Fibroblast of lung (primary cell): ENCODE measurements at places on chromosomes 5 and 9.

- no peaks in the 10 kb centered on the region for H3K4me1 ChIP-seq
- H3K36me3 ChIP-seq: no peaks in the 10 kb centered on the region
Measured at GRCh38 chr5:143182901-143183820, 220.3 kb downstream of the NR3C1 start.

- no peaks in the 10 kb centered on the region for H3K27me3 ChIP-seq
Measured at GRCh38 chr5:97624886-97625285, 441.8 kb upstream of the RIOK2 start.

DNA sequence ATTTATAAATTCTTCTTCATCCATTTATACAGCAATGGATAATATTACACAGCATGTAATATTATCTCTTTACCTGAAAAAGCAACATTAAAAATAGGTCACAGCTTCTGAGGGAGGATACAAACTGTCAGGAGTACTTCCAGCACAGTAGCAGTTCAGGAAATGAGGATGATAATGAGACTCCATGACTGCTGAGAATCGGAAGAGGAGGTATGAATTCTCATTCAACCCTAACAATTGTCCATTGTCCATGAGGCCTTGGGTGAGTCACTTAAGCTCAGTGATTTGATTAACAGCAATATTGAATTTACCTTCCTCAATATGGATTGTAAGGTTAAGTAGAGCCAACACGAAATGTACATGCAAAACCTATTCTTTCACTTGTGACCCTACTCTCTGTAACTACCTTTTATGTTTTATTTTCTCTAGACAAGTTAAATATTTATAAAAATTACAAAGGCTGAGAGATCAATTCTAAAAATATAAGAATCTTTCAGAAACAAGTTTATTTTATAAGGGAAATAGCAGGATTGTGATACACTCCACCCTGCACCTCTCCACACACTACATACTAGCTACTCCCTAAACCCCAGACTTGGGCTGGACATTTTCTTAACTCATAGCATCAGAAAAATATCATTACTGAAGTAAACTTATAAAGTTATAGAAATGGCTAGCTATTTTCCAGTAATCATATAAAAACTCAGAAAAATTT lies 159.1 kb upstream of the ACOT12 start:
- DNase-seq: peak; percentile 17
- no peaks in the 10 kb centered on the region for H3K36me3 ChIP-seq
- H3K27me3 ChIP-seq: no peaks in the 10 kb centered on the region

GRCh38 chr5:174717826-174718455 lies 6.4 kb upstream of the MSX2 start:
- H3K4me1 ChIP-seq: no peaks in the 10 kb centered on the region
- H3K4me3 ChIP-seq: no peak overlapping the region
- DNase-seq: no peak
- no peak overlapping the region for H3K27ac ChIP-seq
- peaks cover 27% of the 10 kb centered on the region for H3K27me3 ChIP-seq

- H3K4me3 ChIP-seq: no peak overlapping the region
- no peaks in the 10 kb centered on the region for H3K36me3 ChIP-seq
- H3K27ac ChIP-seq: no peak overlapping the region
- no peak for DNase-seq
Measured at GRCh38 chr5:8418049-8418426, 549.1 kb downstream of the MTRR start.

GRCh38 chr5:63439537-63439936 lies 522.7 kb downstream of the HTR1A start:
- no peaks in the 10 kb centered on the region for H3K36me3 ChIP-seq
- no peak overlapping the region for H3K4me3 ChIP-seq
- no peaks in the 10 kb centered on the region for H3K4me1 ChIP-seq
- H3K27ac ChIP-seq: no peak overlapping the region
- H3K27me3 ChIP-seq: no peaks in the 10 kb centered on the region
- no peak for DNase-seq

DNA sequence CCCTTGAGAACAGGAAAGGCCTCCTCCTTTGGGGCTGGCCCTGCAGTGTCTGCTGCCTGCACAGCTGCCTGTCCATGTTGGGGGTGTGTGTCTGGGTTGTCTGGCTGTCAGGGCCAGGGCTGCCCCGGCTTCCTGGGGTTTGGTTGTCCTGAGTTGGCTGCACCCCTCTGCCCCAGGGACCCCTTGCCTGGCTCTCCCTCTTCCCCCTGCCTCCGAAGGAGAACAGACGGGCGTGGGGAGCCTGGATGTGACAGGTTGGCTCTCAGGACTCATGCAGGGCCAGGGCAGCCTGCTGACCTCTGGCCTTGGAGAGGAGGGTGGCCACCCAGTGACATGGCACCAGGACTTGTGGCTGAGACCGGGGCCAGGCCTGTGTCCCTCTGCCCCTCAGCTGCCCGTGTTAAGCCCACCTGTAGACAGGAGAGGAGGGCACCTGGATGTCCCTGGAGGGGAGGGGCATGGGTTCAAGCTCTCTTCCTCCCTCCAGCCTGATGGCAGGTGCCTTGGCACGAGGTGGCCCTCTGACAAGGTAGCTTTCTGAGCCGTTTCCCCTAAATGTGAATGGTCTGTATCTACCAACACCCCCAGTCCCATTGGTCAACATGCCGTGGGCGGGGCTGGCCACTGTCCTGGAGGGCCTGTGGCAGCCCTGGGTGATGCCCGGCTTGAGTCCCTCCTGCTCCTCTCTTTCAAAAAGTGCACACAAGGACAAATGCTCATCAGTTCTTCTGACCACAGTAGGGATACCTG lies 34.9 kb downstream of the WNK2 start:
- no peak overlapping the region for H3K27ac ChIP-seq
- peaks cover 2% of the 10 kb centered on the region for H3K4me1 ChIP-seq
- no peak for DNase-seq
- no peaks in the 10 kb centered on the region for H3K36me3 ChIP-seq
- no peak overlapping the region for H3K4me3 ChIP-seq

DNA sequence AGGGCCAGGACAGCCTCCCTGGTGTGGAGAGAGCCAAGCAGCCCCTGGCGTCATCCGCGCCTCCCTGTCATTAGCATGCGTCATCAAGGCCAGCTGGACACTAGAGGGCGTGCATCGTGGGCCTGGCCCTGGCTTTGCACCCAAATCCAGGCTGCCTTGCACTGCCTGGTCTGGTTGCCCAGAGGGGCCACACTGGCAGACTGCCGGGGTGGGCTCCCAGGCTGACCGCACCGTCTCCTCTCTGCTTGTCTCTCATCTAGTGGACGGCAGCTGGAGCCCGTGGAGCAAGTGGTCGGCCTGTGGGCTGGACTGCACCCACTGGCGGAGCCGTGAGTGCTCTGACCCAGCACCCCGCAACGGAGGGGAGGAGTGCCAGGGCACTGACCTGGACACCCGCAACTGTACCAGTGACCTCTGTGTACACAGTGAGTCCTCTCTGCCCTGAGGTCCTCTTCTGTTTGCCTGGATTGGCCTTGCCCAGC lies 29.0 kb downstream of the HK3 start:
- no peak overlapping the region for H3K27ac ChIP-seq
- H3K4me1 ChIP-seq: no peaks in the 10 kb centered on the region
- H3K4me3 ChIP-seq: no peak overlapping the region
- no peaks in the 10 kb centered on the region for H3K36me3 ChIP-seq
- DNase-seq: peak; percentile 27
- H3K27me3 ChIP-seq: peaks cover 30% of the 10 kb centered on the region

DNA sequence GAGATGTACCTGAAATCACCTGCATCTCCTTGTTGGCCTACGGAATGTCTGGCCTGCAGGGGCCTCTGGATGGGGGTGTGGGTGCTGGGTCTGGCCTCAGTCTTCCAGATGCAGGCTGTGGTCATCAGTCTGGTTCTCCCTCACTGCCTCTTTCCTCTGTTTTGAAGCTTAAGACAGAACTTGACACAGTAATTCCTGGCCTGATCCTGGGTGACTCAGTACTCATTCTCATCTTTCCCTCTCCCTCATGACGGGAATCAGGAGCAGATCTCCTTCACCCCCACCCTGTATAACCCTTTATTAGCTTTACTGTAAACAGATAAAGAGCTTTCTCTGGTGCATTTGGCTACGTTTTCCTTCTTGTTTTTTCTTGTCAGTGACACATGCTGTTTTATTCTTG lies 89.3 kb upstream of the ADAMTS16 start:
- DNase-seq: no peak
- no peak overlapping the region for H3K4me3 ChIP-seq
- H3K27me3 ChIP-seq: no peaks in the 10 kb centered on the region
- no peaks in the 10 kb centered on the region for H3K4me1 ChIP-seq

DNA sequence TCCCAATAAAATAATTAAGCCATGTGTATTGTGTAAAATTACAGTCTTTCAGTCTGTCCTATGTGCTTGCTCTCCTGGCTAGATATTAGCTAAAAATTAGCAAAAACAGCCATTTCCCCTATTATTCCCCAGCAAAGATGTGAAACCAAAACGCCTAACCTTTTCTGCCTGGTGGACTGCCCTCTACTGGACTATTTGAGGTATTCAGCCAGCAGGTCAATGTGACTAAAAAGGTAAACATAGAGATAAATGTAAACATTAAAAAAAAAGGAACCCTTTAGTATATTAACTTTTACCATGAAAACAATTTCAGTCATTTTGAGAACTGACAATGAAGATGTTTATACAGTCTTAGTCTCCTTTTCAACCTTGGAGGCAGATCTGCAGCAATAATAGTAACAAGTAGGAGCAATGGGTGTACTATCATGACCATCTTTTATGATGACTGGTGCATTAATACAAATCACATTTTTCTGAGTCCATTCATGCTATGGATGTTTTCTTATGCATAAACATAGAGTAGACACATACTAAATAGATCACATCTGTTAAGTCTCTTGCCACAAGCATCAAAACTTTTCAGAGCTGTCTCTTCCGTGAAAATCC lies 10.1 kb downstream of the ATG12 start:
- no peaks in the 10 kb centered on the region for H3K27me3 ChIP-seq
- no peak overlapping the region for H3K4me3 ChIP-seq
- H3K27ac ChIP-seq: no peak overlapping the region
- peak; percentile 58 for DNase-seq
- peaks cover 3% of the 10 kb centered on the region for H3K36me3 ChIP-seq
- H3K4me1 ChIP-seq: no peaks in the 10 kb centered on the region

GRCh38 chr9:77099388-77099787 lies 77.9 kb upstream of the VPS13A start:
- H3K27me3 ChIP-seq: peaks cover 3% of the 10 kb centered on the region
- DNase-seq: no peak
- no peaks in the 10 kb centered on the region for H3K36me3 ChIP-seq
- no peaks in the 10 kb centered on the region for H3K4me1 ChIP-seq
- H3K27ac ChIP-seq: no peak overlapping the region
- no peak overlapping the region for H3K4me3 ChIP-seq

DNA sequence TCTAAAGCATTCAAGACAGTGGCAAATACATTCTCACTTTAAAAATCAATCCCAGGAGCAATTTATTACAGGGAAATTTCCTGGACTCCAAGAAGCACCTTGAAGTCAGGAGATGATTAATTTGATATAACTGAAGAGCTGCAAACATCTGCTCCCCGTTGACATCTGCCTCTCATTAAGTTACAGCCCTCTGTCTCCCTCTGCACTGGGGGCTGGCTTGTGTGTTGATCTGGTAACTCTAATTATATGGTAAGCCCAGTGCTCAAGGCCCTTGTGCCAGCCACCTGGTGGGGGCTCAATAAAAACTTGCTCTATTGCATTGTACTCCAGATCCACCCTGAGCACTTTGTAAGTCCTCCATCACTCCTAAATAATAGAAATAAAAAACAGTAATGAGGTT lies 131.1 kb upstream of the ZNF462 start:
- DNase-seq: no peak
- H3K36me3 ChIP-seq: no peaks in the 10 kb centered on the region
- H3K27ac ChIP-seq: no peak overlapping the region
- no peaks in the 10 kb centered on the region for H3K27me3 ChIP-seq
- H3K4me3 ChIP-seq: no peak overlapping the region

GRCh38 chr5:157956271-157956885 lies 97.4 kb upstream of the CLINT1 start:
- H3K27me3 ChIP-seq: no peaks in the 10 kb centered on the region
- H3K36me3 ChIP-seq: no peaks in the 10 kb centered on the region
- DNase-seq: no peak

- H3K4me3 ChIP-seq: no peak overlapping the region
- no peaks in the 10 kb centered on the region for H3K4me1 ChIP-seq
- H3K27ac ChIP-seq: no peak overlapping the region
- no peak for DNase-seq
Measured at GRCh38 chr5:50855001-50855400, 188.6 kb downstream of the PARP8 start.

DNA sequence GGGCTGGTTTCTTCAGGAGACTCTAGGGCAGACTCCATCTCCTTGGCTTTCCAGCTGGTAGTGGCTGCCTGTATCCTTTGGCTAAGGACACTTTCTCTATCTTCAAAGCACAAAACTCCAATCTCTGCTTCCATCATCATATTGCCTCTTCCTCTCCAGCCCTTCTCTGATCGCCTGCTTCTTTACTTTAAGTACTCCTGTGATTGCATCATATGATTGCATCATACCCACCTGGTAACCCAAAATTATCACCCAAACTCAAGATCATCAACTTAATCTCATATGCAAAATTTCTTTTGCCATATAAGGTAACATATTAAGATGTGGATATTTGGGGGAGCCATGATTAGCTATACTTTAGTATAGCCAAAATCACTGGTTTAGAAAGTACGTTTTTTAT lies 1092.6 kb upstream of the CDH6 start:
- no peak overlapping the region for H3K27ac ChIP-seq
- no peaks in the 10 kb centered on the region for H3K36me3 ChIP-seq
- H3K27me3 ChIP-seq: no peaks in the 10 kb centered on the region
- no peak for DNase-seq
- H3K4me1 ChIP-seq: peaks cover 4% of the 10 kb centered on the region

- DNase-seq: no peak
- H3K27me3 ChIP-seq: no peaks in the 10 kb centered on the region
- H3K4me3 ChIP-seq: no peak overlapping the region
Measured at GRCh38 chr5:80453366-80453765, 34.5 kb upstream of the FAM151B start.

DNA sequence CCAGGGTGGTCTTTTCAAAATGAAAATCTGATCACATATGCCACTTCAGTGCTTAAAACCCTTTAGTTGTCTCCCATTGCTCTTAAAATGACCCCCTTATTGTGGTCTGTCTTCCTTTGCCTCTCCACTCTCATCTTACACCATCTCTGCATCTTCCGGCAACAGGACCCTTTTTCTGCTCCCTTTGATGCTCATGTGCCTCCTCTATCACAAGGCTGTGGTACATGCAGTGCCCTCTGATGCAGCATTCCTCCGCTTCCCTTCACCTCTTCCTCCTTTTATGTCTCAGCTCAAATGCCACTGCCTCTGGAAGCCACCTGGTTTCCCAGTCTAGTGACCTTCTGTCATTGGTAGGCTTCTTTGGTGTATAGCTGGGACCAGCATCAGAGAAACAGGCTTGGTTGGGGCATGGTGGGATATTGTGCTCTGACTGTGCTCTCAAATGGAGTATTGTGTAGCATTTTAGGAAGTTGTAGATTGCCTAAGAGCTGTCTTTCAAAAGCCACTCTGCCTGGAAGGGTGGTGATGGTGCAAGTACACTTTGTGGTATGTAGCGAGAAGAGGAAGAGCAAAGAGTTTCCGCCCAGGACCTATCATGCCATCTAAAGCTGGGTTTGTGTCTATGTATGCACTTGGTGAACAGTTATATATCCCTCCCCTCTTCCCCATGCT lies 28.1 kb downstream of the ARHGAP26 start:
- no peaks in the 10 kb centered on the region for H3K36me3 ChIP-seq
- peaks cover 7% of the 10 kb centered on the region for H3K27me3 ChIP-seq
- no peak for DNase-seq

GRCh38 chr5:60541980-60542379 lies 158.0 kb downstream of the DEPDC1B start:
- H3K27me3 ChIP-seq: no peaks in the 10 kb centered on the region
- no peaks in the 10 kb centered on the region for H3K36me3 ChIP-seq
- H3K27ac ChIP-seq: no peak overlapping the region
- H3K4me3 ChIP-seq: no peak overlapping the region
- no peaks in the 10 kb centered on the region for H3K4me1 ChIP-seq

- H3K4me3 ChIP-seq: no peak overlapping the region
- DNase-seq: peak; percentile 95
- peak overlapping the region; percentile 95 for H3K27ac ChIP-seq
- peaks cover 27% of the 10 kb centered on the region for H3K4me1 ChIP-seq
- H3K27me3 ChIP-seq: no peaks in the 10 kb centered on the region
Measured at GRCh38 chr5:134125039-134126015, 10.8 kb downstream of the TCF7 start.
